ENCODE measurements at places on chromosomes 1 and 21. TPM values are rescaled to one million over a fixed set of nuclear protein-coding genes. Genes with fewer than 3 reads are reported as not detected.

The OR14K1 gene
- total RNA-seq: 0.36 TPM

The OLFML2B gene
- 49.9 TPM for total RNA-seq

DNA sequence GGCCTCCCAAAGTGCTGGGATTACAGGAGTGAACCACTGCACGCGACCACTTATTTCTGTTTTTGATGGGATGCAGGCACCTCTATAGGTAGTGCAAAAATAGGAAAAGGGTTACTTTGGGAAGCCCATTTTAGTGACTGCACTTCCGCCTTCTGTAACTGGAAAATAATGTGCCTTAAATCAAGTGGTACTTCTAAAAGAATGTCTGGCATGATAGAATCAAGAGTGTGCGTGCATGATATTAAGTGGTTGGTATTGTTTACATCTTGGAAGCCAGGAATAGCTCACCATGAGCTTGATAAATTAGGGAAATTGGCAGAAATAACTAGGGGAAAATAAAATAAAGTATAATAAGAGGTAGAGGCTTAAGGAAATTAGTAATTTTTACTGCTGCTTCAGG lies 1067.0 kb downstream of the ADGRL2 start:
- no peaks in the 10 kb centered on the region for H3K36me3 ChIP-seq
- DNase-seq: no peak
- H3K27me3 ChIP-seq: no peaks in the 10 kb centered on the region
- H3K27ac ChIP-seq: no peak overlapping the region
- H3K4me1 ChIP-seq: no peaks in the 10 kb centered on the region

- H3K4me3 ChIP-seq: no peak overlapping the region
- H3K27me3 ChIP-seq: no peaks in the 10 kb centered on the region
- H3K36me3 ChIP-seq: no peaks in the 10 kb centered on the region
- DNase-seq: no peak
Observed at GRCh38 chr1:216750031-216750627, 26.9 kb upstream of the ESRRG start.

DNA sequence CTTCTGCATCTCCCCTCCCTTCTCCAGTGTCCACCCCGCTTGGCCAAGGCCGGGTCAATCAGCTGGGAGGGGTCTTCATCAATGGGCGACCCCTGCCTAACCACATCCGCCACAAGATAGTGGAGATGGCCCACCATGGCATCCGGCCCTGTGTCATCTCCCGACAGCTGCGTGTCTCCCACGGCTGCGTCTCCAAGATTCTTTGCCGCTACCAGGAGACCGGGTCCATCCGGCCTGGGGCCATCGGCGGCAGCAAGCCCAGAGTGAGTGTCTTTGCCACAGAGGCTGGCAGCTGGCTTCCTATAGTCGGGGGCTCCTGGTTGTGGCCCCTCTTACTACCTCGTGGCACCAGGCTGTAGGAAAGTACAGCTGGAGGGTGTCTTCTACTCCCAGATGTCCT lies 3.6 kb downstream of the PAX7 start:
- H3K27ac ChIP-seq: no peak overlapping the region
- peak; percentile 76 for DNase-seq
- H3K27me3 ChIP-seq: peaks cover 94% of the 10 kb centered on the region
- no peaks in the 10 kb centered on the region for H3K36me3 ChIP-seq
- H3K4me3 ChIP-seq: no peak overlapping the region

DNA sequence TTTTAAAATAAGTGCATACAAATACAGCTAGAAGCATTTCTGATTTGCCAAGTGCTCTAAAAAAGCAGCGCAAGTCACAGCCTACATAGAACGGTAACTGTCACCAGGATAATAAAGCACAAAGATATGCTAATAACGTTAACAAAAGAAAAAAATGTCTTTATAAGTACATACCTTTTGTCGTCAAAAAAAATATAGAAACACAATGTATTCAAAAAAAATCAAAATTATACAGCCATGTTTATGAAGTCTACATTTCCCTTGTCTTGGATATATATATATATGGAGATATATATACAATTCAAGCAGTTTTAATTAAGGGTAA lies 3.2 kb downstream of the IRF2BP2 start:
- peaks cover 39% of the 10 kb centered on the region for H3K4me1 ChIP-seq
- no peaks in the 10 kb centered on the region for H3K27me3 ChIP-seq
- peaks cover 56% of the 10 kb centered on the region for H3K36me3 ChIP-seq
- peak overlapping the region; percentile 99 for H3K27ac ChIP-seq

GRCh38 chr1:42977653-42978052 lies 19.0 kb upstream of the SLC2A1 start:
- no peak for DNase-seq
- no peak overlapping the region for H3K27ac ChIP-seq
- no peaks in the 10 kb centered on the region for H3K36me3 ChIP-seq
- no peaks in the 10 kb centered on the region for H3K4me1 ChIP-seq

DNA sequence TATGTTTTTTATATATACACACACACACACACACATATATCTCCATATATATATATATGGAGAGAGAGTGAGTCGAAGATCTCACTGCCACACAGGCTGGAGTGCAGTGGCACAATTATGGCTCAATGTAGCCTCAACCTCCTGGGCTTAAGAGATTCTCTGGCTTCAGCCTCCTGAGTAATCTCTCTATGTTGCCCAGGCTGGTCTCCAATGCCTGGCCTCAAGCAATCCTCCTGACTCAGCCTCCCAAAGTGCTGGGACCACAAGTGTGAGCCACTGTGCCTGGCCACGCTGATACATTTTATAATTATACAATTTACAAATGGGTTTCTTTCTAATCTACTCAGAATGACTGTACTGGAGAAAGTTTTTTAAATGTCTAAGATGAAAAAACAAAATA lies 664.2 kb downstream of the PTPRC start:
- H3K36me3 ChIP-seq: no peaks in the 10 kb centered on the region
- no peak overlapping the region for H3K27ac ChIP-seq
- no peaks in the 10 kb centered on the region for H3K27me3 ChIP-seq
